ENCODE measurements at places on chromosomes 2 and 18. TPM values are rescaled to one million over a fixed set of nuclear protein-coding genes. Genes with fewer than 3 reads are reported as not detected.
A peak's percentile ranks its signal among the peaks of the same experiment; 100 is the strongest.

DNA sequence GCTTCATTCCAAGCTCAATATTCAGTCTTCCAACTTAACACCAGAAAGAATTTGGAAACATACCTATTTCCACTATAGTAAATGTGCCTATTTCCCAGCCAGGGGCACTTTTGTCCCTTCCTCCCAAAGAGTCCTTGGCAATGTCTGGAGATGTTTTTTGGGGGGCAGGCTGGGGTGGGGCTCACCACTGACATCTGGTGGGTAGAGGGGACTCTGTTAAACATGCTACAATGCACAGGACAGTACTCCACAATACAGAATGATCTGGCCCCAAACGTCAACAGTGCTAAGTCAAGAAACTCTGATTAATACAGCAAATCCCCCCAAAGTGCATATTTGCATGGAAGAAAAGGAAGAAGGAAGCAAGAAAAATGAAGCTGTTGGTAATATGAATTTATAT lies 61.7 kb downstream of the SMIM21 start:
- H3K4me1 ChIP-seq = no peaks in the 10 kb centered on the region
- no peak for DNase-seq
- H3K27ac ChIP-seq = no peak overlapping the region
- no peaks in the 10 kb centered on the region for H3K27me3 ChIP-seq
- H3K4me3 ChIP-seq = no peak overlapping the region

Gene KCNJ3
- 6.5 TPM for polyA plus RNA-seq

DNA sequence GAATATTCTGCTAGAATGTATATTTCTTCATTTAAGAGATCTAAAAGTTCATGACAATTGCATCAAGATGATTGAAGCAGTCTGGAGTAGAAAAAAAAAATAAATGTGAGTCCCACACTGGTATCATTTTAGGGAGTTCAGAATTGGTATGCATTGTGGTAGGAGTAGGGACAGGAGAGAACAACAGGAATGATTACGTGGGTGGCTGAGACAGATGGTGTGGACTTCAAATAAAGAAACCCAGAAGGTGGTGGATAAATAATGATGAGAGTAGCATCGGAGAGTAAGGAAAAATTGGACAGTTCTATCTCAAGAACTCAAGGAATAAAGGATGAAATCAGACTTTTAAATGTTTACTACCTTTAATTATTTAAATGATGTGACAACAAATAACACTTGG lies 289.6 kb downstream of the GALNT13 start:
- no peaks in the 10 kb centered on the region for H3K36me3 ChIP-seq
- H3K27ac ChIP-seq = no peak overlapping the region
- no peak overlapping the region for H3K4me3 ChIP-seq
- H3K27me3 ChIP-seq = no peaks in the 10 kb centered on the region
- H3K4me1 ChIP-seq = no peaks in the 10 kb centered on the region

DNA sequence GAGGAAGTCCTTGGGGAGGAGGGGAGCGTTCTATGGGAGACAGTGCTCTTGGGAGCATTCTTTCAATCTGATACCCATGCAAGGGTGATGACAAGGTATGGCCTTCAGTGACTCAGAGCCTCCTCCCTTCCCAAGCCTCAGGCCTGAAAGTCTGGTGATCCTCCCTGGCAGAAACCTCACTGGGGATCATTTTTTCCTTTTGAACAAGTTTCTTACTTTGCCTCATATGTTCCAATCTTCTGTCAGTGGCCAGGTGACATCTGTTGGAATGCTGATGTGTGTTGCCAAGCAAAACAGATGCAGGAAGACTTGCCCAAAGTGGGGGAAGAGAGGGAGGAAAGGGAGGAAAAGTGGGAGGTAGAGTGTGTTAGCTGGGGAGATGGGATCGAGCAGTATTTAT lies 224.8 kb downstream of the NEDD4L start:
- H3K4me3 ChIP-seq = no peak overlapping the region
- no peaks in the 10 kb centered on the region for H3K27me3 ChIP-seq
- DNase-seq = no peak
- H3K4me1 ChIP-seq = peaks cover 8% of the 10 kb centered on the region
- no peaks in the 10 kb centered on the region for H3K36me3 ChIP-seq
- peak overlapping the region; percentile 8 for H3K27ac ChIP-seq

DNA sequence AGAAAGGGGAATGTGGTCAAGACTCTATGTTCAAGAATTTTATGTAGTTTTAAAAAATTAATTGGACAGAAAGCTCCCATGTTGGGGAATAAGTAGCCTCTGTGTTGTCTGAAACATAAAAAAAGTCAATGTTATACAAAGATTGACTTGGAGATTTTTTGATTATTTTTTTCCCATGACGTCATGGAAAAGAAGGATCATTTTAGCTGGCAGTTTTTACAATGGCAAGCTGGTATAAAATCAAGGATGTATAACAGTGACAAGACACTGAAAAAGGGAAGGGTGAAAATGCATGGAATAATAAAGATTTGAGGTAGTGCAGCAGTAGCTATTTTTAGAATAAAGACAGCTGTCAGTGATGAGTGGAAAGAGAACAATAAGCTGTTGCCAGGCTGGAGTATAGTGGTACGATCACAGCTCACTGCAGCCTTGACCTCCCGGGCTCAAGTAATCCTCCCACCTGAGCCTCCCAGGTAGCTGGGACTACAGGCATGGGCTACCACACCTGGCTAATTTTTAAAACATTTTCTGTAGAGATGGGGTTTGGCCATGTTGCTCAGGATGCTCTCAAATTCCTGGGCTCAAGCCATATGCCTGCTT lies 9.2 kb downstream of the SLC39A10 start:
- no peak for DNase-seq
- no peak overlapping the region for H3K4me3 ChIP-seq
- H3K4me1 ChIP-seq = peaks cover 4% of the 10 kb centered on the region
- H3K27ac ChIP-seq = no peak overlapping the region
- no peaks in the 10 kb centered on the region for H3K27me3 ChIP-seq
- H3K36me3 ChIP-seq = no peaks in the 10 kb centered on the region

- H3K27me3 ChIP-seq = no peaks in the 10 kb centered on the region
- H3K4me1 ChIP-seq = no peaks in the 10 kb centered on the region
- H3K36me3 ChIP-seq = no peaks in the 10 kb centered on the region
- peak; percentile 0 for DNase-seq
- no peak overlapping the region for H3K4me3 ChIP-seq
Observed at GRCh38 chr2:174836377-174836994, 72.2 kb upstream of the CHRNA1 start.
